Kidney tubule cell (primary cell): ENCODE measurements at places on chromosomes 13 and 19.

DNA sequence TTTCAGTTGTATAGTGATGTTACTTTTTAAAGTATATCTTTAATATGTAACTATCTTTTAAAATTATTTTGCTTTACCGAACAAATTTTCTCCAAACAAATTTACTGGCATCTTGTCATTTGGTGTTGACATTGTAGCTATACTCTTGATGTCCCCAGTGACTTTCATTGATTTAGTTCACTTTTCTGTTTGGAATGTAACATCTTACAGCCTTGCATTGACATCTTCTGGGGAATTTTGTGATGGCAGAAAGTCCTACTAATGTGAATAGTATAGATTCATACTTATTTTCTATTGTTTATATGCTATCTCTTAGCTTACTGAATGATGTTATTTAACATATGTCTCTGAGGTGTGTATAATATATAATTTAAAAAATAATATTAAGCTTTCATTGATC lies 800.9 kb upstream of the ATXN8OS start:
- no peak for DNase-seq

GRCh38 chr13:80473695-80474094 lies 132.8 kb upstream of the SPRY2 start:
- DNase-seq, result peak; percentile 63

- DNase-seq, result peak; percentile 68
These were observed 68.7 kb downstream of the ZAR1L start for GRCh38 chr13:32246468-32246867.

GRCh38 chr19:46587861-46588260 lies 13.3 kb upstream of the CALM3 start:
- no peak for DNase-seq

DNA sequence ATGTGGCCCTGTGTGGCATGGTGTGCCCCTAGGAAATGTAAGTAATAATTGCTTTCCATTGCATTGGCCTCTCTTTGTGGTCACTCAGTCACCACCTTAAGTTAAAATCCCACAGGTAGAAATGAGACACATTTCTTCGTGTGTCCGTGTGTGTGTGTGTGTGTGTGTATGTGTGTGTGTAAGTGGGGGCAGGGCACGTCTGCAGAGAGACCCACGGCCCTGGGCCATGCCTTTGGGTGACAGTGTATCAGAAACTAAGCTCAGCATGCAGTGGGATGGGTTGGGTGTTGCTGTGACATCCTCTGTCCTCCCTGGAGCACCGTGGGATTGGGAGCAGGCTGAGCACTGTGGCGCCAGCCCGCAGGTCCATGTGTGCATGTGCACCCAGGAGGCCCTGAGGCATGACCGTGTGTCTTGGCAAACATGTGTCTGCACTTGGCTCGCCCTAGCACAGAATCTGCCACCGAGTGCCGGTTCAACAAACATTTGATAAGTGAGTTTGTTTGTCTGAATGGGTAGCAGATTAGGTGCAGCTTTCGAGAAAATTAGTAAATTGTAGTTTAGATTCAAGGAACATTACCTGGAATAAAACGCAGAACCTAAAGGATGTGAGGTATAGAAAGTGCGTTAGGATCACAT lies 91.8 kb downstream of the WTIP start:
- no peak for DNase-seq

DNA sequence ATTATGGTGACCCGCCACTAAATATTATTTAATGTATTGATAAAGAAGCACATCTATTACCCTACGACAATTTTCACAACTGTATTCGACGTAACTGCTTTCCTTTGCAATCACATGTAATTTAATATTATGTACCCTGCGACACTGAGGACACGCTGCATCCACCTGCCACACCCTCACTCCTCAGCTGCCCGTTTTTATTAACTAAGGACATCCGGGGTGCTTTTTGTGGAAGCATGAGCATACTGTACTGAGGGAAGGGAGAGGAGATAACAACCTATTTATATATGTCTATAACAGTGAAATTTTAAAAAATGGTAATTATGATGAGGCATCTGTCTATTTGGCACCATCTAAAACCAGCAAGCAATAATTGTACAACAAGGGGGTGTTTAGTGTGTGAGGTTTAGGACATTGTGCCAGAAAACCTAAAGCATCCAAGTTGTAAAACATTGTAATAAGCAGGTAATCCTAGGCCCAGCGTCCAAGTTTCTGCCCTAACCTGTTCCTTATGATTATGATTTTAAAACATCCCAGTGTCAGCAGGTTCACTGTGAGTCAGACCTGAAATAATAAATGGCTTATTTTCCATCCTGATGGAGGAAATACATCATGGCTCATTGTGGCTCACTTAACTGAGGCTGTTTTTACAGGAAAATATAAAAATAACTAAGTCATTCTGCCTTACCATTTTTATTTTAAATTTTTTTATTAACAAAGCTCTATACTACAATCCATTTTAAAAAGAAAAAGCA lies 56.3 kb downstream of the FOXO1 start:
- peak; percentile 18 for DNase-seq

DNA sequence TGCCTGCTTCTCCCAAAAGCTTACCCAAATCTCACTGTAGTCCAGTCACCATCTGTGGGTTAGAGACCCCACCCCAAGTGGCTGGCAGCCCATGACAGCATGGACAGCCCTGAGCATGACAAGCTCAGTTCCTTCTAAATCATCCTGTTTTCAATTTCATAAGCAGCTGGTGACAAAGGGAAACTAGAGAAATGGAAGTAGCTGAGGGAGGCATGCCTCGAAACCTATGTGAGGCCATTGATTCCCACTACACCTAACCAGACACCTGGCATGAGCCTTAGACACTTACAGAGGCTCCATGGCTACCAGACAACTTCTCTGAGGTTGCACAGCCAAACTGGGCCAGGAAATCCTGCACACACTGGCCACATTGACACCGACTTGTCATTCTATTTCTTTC lies 56.2 kb downstream of the ABCC4 start:
- DNase-seq, result no peak

DNA sequence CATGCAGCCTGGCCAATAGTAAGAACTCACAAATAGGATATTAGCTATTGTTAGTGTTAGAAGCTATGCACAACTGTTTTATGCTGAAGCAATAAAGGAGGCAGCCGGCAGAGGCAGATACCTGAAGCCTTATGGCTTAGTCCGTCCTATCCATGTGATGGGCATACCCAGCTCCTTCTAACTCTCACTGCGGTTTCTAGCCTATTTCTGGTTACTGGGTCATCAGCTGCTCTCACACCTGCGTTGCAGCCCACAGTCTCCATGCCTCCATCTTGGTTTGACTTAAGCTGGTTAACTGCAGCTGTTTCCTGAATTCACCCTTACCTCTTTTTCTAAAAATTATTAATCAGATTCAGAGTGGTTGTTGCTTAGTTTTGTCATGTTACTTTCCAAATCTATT lies 40.5 kb upstream of the CNMD start:
- DNase-seq, result no peak

DNA sequence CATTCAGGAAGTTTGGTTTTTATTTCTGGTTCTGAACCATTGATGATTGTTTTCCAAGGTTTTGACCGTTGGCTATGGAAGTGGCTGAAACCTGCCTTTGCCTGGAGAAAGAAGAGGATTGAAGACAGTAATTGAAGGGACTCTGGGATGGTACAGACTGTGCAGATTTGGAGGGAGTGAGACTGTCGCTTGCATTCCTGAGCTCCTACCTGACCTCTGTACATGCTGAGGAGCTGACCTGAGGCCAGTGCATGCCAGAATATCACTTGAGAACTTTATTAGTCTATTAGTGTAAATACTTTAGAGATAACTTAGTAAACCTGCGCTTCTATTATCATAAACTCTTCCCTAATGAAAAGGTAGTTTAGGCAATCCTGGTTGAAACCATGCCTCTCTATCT lies 276.4 kb downstream of the IRS2 start:
- no peak for DNase-seq

DNA sequence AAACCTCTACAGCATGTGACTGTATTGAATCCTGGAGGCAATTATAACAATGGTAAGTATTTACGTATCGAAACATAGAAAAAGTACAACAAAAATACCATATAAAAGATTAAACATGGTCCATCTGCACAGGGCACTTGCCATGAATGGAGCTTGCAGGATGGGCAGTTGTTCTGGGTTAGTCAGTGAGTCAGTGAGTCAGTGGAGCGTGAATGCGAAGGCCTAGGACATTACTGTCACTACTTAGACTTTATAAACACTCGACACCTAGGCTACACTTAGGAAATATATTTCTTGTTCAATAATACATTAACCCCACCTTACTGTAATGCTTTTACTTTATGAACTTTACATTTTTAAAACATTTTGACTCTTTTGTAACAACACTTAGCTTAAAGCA lies 35.6 kb upstream of the TMTC4 start:
- peak; percentile 79 for DNase-seq

DNA sequence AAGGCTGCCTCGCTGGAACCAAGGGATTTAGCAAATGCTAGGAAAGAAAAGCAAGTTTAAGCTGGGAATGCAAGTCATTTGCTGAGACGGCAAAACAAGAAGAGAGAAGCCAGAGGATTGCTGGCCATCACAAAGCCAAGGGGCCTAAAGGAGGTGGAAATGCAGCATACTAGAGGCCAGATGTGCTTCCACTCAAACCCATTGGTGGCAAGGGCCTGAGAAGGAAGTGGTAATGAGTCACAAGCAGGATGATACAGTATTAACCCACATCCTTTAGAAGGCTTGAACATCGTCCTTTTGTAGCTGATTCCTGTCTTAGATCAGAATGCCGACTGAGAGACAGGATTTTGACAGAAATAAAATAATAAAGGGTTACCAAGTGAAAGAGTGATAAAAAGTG lies 68.2 kb downstream of the ITGBL1 start:
- DNase-seq, result peak; percentile 77

GRCh38 chr13:74132776-74133656 lies 1.2 kb downstream of the KLF12 start:
- DNase-seq, result peak; percentile 32

GRCh38 chr19:281156-281853 lies 9.9 kb downstream of the PLPP2 start:
- no peak for DNase-seq

DNA sequence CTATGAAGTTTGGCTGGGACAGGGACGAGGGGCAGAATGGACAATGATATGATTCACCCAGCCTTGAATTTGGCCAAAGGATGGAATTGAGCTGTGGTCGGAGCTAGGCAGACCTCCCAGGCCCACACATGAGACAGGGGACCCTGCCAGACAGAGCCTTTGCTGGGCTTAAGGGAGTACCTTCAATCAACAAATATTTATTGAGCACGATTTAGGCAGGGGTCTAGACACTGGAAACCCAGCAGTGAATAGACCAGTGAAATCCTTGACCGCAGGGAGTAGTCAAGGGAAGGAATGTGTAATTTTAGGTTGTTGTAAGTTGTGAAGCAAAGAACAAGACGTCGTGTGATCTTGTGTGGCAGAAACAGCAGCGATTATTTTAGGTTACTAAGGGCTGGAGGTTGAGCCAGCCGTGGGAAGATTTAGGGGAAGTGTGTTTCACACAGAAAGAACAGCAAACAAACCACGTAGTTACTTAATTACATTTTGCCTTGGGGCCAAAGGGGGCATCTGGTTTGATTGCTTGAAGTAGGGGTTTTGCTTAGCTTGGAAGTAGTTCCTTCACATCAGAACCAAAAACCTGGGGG lies 16.9 kb upstream of the AP1M2 start:
- no peak for DNase-seq

GRCh38 chr19:14072535-14073260 lies at the start of gene MISP3:
MISP3 (plus strand) TSS chr19:14072786; CDS start chr19:14073310, 524 bp downstream.
- peak; percentile 73 for DNase-seq

- no peak for DNase-seq
These were observed 401.7 kb downstream of the IRS2 start for GRCh38 chr13:109384491-109385241.

- DNase-seq, result peak; percentile 90
These were observed 6.1 kb downstream of the DHRS12 start for GRCh38 chr13:51797664-51798488.

GRCh38 chr19:43631491-43631890 lies 8.2 kb downstream of the CADM4 start:
- no peak for DNase-seq

DNA sequence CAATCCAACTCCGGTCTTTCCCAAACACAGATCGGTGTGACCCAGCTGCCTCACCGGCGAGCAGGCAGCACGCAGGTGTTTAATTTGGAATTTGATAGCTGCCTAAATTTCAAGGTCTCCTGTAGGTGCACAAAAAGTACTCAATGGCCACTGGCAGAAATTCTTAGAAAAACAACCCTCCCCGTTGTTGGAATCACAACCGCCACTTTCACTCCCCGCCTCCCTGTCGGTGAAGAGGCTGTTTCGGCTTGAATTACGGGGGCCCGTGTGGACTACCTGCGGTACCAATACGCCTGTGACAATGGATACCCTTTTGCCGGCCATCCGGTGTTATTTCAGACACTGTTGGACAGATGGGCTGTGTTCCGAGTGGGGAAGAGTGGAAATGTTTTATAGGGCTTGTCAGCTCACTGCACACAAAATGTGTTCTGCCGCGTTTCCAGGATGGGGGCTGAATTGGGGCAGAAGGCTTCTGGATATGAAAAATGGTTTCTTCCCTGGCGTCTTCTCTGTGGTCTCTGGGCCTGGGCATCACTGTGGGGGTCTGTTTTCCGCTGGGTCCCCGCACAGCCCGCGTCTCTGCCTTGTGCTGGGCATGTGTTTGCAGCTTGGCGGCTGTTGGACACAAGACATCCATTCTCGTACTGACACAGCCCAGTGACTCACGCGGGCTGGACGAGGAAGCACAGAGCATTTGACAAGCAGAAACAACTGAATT lies 45.4 kb downstream of the ZIC5 start:
- DNase-seq, result peak; percentile 70

DNA sequence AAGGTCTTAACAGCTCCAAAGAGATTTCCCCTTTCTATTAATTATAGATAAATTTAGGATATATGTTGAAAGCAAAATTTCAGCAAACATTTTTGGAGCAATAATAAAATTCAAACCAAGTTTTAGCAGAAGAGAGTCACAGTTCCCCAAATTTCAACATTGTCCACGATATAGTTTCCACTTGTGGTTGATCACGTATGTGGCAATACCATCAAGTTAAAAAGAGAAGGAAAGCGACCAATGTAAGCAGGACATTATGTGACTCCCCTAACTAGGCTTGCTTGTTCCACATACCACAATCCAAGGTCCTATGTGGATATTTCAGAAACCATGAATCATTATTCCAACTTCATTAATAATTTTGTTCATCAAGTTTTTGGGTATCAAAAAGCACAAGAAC lies 52.8 kb downstream of the ELF1 start:
- no peak for DNase-seq

DNA sequence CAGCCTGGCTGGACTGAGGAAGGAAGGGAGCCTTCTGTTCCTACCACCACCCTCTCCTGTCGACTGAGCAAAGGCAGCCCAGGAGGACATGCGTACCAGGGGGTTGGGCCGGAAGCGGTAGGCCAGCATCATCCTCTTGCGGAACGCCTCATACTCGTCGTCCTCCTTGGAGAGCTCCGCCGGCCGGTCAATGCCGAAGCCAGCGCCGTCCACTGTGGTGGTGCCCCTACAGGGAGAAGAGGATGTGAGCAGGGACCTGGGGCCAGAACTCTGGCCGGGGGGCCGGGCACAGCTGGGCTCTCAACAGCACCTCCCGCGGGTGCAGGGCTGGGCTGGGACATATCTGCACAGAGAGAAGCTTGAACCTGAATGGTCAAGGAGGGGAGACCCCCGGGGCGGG lies 3.8 kb upstream of the TM6SF2 start:
- DNase-seq, result no peak
